ENCODE measurements at places on chromosomes 16 and 17.
A peak's percentile ranks its signal among the peaks of the same experiment; 100 is the strongest.

DNA sequence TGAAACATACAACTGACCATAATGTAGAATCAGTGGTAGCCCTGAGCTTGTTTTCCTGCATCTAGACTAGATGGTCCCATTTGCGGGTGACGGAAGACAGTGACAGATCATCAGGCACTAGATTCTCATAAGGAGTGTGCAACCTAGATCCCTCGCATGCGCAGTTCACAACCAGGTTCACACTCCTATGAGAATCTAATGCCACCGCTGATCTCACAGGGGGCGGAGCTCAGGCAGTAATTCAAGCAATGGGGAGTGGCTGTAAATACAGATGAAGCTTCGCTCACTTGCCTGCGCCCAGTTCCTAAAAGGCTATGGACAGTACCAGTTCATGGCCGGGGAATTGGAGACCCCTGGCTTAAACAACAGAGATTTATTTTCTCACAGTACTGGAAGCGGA, 656.3 kb downstream of the HS3ST4 start:
- DNase-seq, result no peak

DNA sequence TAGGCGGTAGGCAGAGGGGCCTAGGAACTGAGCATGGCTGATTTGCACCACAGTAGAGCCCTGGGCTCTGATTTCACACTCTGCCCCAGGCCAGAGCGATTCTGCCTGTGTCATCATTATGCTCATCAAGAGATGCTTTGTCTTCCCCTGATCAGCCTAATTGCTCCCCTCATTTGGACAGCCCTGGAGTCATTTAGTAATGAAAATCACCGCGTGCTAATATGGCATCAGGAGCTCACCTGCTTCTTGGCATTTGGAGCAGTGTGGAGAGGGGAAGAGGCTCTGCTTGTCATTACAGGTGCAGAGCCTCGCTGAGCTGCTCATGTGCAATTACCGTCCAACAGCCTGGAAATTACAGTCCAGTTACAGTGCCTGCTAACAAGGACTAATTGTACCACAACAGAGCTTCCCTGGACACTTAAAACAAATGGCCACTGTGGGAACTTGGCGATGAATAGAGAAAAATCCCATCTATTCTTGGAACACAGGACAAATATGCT, 157.1 kb upstream of the WSCD1 start:
- no peak for DNase-seq

DNA sequence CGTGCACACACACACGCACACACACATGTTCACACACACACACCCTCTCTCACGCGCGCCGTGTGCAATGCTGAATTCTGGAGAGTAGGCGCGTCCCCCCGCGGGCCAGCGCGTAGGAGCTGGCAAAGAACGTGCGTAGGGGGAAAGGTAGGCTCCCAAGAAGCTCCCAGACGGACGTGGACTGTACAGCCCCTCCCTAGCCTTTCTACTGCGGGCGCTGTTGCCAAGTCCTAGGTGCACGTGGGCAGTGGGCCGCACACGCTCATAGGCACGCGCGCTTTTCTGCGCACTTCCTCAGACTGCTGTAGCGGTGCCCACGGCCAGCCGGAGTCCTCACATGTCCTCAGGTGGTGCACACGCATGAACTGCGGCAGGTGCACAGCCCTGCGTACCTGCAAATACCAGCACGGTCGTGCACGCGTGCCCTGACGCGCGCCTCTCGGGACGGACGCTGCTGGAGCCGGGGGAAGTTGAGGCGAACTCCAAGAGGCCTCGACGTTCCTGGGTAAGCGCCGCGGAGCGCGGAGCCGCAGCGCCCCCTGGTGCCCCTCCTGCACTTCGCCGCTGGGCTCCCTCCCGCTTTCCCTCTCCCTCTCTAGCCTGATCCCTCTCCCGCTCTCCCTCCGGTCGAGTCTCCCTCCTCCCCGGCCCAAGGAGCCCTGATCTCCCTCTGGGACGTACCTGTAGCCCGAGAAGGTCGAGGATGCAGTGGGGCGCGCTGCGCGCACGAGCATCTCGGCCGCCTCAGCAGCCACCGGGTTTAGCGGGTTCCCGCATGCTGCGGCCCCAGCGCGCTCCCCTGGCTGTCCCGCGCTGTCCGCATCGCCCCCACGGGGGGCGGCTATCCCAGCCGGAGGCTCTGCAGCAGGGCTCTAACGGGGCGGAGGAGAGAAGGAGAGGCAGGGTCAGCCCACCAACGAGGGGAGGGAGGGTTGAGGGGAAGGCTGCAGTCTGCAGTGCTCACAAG, 749 bp downstream of the GRIN2A start:
- peak; percentile 8 for DNase-seq

- no peak for DNase-seq
These were observed 157.0 kb downstream of the C16orf95 start for GRCh38 chr16:87160234-87160636.

DNA sequence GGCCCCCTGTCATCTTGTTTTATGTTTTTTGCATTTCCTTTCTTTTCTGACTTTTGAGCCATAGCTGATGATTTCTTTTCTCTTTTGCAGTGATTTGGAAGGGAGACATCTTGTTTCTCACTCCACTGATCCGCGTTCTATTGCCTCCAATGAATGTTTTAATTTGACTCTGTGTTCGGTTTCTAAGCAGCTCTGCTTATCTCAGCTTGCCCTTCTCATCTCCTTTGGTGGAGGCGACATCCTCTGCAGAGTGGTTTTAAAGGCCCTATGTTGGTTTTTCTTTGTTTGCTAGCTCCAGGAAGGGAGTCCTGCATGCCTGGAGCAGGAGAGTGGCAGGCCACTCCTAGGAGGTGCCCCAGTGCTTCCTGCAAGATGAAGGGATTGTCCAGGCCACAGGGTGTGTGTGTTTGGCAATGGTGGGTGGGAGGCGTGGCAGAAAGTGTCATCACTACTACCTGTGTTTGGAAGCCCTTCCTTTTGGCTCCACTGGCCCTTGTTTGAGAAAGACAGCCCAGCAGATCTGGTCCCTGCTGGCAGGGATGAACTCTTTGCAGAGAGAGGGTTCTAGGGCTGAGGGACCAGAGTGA, 13.6 kb downstream of the SMPD3 start:
- DNase-seq, result no peak

DNA sequence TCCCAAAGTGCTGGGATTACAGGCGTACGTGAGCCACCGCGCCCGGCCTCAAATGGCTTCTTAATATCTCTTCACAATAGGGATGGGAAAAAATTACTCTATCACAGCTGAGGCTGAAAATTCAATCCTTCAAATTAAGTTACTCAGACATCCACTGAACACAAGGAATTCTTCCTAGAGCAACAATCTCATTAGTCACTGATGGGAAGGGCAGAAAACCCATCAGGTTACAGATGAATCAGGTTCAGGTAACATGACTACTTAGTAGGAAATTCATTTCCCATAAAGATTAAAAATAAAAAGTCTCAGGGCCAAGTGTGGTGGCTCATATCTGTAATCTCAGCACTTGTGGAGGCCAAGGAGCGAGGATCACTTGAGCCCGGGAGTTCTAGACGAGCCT, 42.5 kb upstream of the ABR start:
- DNase-seq, result no peak

Measured in stimulated activated CD4-positive, alpha-beta T cell treated with anti-CD3 and anti-CD28 coated beads, TNF-alpha, amount 100 ng/mL, for 1 hour (primary cell).